ENCODE measurements at places on chromosomes 6 and 20. TPM values are rescaled to one million over a fixed set of nuclear protein-coding genes. Genes with fewer than 3 reads are reported as not detected.

EFCAB8 gene
- total RNA-seq = under 0.01 TPM

SLC17A5 gene
- 18.0 TPM for total RNA-seq

TMC2 gene
- not detected for total RNA-seq

RNF182 gene
- total RNA-seq = not detected

COL21A1 gene
- total RNA-seq = 0.53 TPM

CPXM1 gene
- 32.2 TPM for total RNA-seq

ETV7 gene
- total RNA-seq = 0.75 TPM

RCAN2 gene
- total RNA-seq = 1.2 TPM

MATN4 gene
- 0.23 TPM for total RNA-seq

DDX43 gene
- total RNA-seq = 0.15 TPM

UBE2C gene
- total RNA-seq = 1.6 TPM
